ENCODE measurements at places on chromosomes 12 and 14. TPM values are rescaled to one million over a fixed set of nuclear protein-coding genes. Genes with fewer than 3 reads are reported as not detected.

The ASB2 gene
- total RNA-seq = not detected

The MAP1LC3B2 gene
- total RNA-seq = not detected

The ITGB7 gene
- total RNA-seq = not detected

The STAC3 gene
- total RNA-seq = 29.8 TPM

The IL26 gene
- total RNA-seq = not detected

The C12orf42 gene
- total RNA-seq = not detected

The RPL10L gene
- not detected for total RNA-seq

The CMA1 gene
- not detected for total RNA-seq

The RPGRIP1 gene
- total RNA-seq = not detected

The SIX6 gene
- not detected for total RNA-seq

The PPP4R4 gene
- total RNA-seq = 0.19 TPM

The NXPH4 gene
- total RNA-seq = 1.4 TPM

The GLT1D1 gene
- not detected for total RNA-seq

The NKX2-1 gene
- total RNA-seq = not detected

The MBD6 gene
- total RNA-seq = 4.2 TPM

The SLC7A8 gene
- 2.4 TPM for total RNA-seq

The MMP17 gene
- total RNA-seq = 33.1 TPM

Data from LHCN-M2 (cell line).